ENCODE measurements at places on chromosomes 7 and 10. TPM values are rescaled to one million over a fixed set of nuclear protein-coding genes. Genes with fewer than 3 reads are reported as not detected.

ITIH5 gene
- polyA plus RNA-seq: 31.5 TPM

SDK1 gene
- polyA plus RNA-seq: 9.5 TPM

IFIT3 gene
- polyA plus RNA-seq: 14.0 TPM

SLC16A9 gene
- polyA plus RNA-seq: 46.1 TPM

NPSR1 gene
- polyA plus RNA-seq: 0.09 TPM

PLAU gene
- polyA plus RNA-seq: 2.1 TPM

HYAL4 gene
- 0.05 TPM for polyA plus RNA-seq

TAS2R41 gene
- polyA plus RNA-seq: not detected
